AML-193 (cell line): ENCODE measurements at places on chromosomes 2 and 18.

DNA sequence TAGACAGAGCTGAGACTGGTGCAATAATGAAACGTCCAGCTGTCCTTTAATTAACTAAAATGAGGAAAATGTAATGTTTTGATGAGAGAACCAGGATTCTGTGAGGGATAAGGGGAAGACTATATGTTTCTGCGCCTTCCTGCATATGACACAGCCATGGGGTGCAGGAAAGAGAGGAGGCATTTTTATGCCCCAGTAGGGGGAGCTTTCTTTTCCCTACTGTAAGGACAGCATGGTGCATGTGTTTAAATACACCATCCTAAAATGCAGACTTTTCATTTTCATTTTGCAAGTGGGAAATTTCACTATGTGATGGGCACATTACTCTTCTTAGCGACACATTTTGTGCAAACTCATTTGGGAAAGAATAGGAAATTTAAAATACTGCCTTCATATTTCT is 446.1 kb downstream of the ARHGAP15 start:
- no peak for DNase-seq

DNA sequence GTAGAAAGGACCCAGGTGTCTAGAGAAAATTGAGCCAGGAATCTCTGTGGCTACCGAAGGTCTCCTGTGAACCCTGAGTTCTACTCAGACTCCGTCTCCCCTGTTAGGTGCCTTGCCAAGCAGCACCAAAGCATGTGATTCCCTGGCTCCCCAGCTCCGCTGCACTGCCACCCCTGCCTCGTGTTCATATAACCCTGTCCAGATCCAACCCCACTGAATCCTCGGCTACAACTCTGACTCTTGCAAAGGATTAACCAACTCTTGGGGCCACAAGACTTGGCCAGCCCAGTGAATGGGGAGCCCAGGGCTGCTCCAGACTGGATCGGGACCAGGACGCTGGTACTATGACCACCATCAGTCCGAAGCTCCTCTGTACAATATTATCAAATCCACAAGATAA is 37.3 kb upstream of the ACAA2 start:
- DNase-seq, result no peak

- DNase-seq, result peak; percentile 61
Observed at GRCh38 chr2:96315400-96316071, 9.6 kb upstream of the ITPRIPL1 start.

GRCh38 chr2:12251121-12251520 is 465.6 kb upstream of the TRIB2 start:
- DNase-seq, result no peak

GRCh38 chr2:182499706-182500470 is 73.1 kb upstream of the PDE1A start:
- no peak for DNase-seq
